ENCODE measurements at places on chromosomes 7 and 10.

- no peak for DNase-seq
Measured at GRCh38 chr7:91993976-91994375, 53.3 kb downstream of the AKAP9 start.

DNA sequence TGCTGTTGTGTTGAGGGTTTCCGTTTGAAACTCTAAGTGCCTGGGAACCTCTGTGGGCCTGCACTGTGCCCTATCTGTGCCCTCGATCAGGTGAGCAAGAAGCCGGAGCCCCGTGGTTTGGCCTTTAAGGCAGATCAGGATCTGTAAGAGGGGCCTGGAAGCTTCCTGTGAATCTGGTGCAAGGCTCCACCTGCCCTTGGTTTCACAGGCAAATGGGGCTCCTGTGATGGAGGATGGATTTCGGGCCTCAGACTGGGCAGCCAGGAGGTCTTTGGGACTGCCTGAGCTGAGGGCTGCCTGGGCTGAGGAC is 21.6 kb downstream of the SCART1 start:
- DNase-seq: no peak

GRCh38 chr10:23174074-23174976 is 17.8 kb upstream of the PTF1A start:
- DNase-seq: no peak

DNA sequence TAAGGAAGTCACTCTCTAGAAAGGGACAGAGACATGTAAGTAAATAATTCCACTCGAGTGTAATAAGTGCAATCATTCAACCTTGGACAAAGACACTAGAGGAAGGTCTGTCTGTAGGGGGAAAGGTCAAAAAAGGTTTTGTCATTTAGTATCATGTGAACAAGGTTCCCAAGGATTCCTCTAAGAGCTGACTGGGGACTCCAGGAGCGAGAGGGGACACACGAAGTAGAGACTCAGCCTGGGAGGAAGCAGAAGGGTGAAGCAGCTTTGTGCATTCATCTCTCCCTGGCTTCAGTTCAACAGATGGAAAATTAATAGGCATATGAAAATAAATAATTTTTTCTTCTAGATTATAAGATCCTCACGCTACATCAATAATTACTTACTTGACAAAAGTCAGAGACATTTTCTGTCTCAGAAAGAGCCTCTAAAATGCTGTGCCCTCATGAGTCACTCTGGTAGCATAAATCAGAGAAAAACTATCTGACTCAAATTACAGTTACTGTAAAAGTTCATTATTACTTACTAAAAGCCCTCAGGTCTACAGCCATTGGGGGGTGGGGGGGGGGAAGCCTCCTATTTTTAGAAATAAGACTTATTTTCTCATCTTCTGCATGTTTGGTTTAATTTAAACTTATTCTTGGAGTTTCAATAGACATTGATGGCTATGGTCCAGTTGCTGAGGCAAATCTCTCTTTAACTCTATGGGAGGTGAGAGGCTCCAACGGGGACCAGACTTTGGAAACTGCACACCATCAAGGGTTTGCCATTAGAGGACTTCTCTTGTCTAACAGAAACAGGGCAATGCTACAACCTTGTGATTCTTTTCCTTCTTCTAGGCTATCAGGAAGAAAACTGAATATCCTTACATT is 275.1 kb upstream of the KLF14 start:
- no peak for DNase-seq

DNA sequence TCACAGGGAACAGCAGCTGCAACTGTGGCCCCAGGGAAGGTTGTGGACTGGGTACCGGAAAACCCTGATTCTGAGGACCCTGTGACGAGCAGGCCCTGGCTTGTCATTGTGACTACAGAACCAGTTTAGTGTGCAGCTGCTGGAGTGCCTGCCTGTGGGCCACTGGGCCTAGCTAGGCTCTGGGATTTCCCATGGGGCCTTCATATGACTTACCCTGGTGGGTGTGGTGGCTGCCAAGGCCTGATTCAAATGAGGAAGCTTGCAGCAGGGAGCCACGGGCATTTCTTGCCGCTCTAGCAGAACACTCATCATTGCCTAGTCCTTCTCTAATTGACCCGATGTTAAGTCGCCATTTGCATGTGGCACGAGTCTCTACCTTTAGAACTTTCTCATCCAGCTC is 14.7 kb upstream of the CAMK2G start:
- no peak for DNase-seq

DNA sequence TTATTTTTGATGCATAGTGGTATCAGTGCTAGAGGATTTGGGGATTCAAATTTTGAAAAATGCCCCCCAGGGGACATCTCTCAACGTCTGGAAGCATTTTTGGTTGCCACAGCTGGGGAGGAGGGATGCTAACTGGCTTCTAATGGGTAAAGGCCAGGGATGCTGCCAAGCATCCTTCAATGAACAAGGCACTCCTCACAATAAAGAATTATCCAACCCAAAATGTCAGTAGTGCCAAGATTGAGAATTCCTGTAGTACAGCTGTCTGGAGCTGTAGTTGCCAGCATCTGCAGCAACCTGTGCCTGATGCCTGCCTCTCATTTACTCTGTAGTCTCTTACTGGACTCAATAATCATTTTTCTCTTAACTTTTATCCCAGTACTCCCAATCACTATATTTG is 53.5 kb downstream of the SEPTIN7 start:
- no peak for DNase-seq

- DNase-seq: no peak
Measured at GRCh38 chr10:75012471-75012870, 99.0 kb upstream of the SAMD8 start.

DNA sequence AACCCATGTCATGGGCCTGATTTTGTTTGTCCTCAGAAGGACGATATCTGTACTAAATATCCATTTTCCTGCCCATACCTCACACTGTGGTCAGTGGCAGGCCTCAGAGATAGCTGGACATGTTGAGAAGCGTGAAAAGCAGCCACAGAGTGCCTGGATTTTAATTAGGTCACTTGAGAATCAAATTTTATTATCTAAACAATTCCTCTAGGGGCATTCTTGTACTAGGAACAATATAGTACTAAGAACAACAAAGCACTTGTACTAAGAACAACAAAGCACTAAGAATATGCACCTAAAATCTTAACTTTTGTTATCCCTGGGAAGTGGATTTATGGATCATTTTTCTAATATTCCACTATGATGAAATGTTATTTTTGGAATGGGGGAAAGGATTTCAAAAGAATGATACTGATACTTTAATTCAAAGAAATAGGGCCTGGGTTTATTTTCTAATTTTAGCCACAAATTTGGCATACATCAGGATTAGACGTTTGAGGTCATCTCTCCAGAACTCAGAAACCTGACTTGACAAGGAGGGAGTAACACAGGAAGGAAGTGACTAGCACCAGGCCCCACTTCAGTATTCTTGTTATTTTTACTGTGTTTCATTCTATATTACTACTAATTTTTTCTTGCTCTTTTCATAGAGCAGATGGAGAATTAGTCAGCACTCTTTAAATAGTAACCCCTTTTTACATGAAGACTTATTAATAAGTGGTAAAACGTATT is 112.2 kb downstream of the EXOC4 start:
- no peak for DNase-seq

- no peak for DNase-seq
Measured at GRCh38 chr10:104326991-104327610, 11.2 kb downstream of the ITPRIP start.

DNA sequence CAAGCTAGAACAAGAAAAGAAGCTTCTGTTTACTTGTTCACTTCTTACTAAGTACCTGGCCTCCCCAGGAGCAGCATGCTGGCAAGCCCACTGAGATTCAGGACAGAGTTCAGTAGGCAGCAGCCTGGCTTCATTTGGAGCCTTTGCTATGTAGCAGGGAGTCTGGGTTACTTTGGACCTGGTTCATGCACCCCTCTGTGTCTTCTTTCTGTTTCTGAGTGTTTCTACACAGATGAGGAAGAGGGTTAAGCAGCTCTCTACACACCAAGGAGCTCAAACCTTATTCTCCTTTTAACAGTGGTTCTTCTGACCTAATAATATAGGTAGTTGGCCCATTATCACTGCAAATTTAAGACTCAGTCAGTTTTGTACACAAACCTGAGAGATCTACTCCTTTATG is 152.9 kb downstream of the ARID5B start:
- no peak for DNase-seq

- no peak for DNase-seq
Measured at GRCh38 chr7:94513565-94513860, 3.9 kb downstream of the CASD1 start.

- no peak for DNase-seq
Measured at GRCh38 chr10:132482090-132482800, 55.3 kb upstream of the INPP5A start.

GRCh38 chr10:50511492-50512213 is 112.1 kb downstream of the SGMS1 start:
- no peak for DNase-seq

DNA sequence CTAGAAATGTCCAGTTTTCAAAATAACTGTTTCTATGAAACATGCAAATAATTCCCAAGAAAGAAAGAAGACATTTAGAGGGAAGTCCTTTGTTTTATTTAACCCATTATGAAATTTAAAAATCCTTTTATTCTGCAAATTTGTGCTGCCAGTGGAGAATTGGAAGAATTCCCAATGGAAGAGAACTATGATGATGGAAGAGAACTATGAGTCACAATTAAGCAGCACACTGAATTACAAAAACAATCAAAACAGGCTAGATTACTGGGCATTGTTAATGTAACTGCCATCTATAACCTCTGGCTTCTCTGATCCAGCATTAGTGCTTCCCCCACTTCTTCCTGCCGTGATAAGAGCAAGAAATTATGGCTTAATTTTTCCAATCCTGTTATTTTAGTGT is 126.2 kb upstream of the FEZF1 start:
- DNase-seq: no peak

DNA sequence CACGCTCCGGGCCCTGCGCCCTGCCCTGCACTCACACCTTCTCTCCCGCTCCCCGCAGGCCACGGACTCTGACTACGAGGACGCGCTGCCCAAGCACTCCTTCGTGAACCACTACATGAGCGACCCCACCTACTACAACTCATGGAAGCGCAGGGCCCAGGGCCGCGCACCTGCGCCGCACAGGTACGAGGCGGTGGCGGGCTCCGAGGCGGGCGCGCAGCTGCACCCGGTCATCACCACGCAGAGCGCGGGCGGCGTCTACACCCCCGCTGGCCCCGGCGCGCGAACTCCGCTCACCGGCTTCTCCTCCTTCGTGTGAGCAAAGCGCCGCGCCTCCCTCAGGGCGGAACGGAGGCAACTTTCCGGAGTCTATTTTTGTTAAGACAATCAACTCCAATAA is 417.0 kb upstream of the FOXK1 start:
- no peak for DNase-seq

DNA sequence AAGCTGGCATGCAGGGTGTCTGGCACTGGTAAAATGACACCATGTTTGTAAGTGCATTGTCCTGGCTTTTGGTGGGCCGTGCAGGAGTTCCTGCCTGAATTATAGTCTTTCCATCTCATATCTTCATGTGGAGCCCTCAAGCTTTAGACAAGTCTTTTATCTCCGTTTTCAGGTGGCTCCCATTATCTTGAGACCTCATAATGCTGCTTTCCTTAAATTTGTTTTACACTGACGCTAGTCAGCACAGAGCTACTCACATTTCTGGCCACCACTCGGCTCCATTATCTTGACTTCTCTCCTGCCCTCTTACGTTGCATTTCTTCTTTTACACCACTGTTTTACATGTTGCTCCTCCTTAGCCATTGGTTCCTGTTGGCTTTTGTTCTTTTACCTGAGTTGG is 37.2 kb downstream of the LRRC4 start:
- no peak for DNase-seq

- DNase-seq: no peak
Measured at GRCh38 chr10:35797187-35797586, 155.1 kb upstream of the FZD8 start.

DNA sequence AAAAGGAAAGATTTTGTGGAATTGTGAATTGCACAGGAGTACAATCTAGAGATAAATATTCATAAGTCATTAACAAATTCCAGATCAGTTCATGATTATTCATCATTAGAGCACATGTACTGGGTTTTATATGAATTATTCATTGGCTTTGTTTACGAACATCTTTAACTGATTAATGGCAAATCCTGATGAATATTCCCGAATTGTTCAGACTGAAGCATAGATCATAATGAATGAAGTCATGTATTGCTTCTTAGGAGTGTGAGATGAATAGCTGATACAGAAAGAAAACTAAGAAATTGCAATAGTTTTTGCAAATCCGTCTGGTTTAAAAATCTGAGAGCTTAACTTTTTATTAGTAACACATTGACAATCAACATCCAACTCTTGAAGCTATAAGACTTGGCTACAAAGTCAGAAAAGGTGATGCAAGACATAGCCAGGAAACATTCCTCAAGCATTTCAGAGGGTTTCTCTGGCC is 183.6 kb upstream of the DGKB start:
- DNase-seq: no peak

DNA sequence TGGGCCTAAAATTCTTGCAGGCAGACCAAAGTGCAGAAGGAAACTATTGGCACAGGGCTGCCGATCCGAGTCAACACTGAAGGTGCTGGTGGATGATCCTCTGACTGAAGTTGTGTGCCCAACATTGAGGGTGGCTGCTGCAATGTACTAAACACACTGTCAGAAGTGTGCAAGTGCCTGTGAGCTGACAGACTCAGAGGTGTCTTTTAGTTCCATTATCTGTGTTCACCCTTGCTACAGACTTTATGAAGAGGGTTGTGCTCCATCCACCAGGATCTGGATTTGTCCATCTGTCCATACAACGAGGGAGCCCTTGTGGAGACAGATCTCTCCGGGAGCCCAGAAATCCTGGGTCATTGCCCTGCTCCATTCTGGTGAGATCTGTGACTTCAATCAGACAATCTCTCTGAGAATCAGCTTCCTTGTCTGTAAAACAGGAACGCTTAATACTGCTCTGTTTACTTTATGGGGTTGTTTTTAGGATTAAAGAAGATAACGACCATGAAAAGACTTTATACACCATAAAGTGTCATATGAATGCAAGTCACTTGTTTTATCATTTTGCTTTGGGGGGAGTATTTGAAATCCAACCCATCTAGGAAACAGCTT is 9.5 kb upstream of the TRPV6 start:
- DNase-seq: no peak

DNA sequence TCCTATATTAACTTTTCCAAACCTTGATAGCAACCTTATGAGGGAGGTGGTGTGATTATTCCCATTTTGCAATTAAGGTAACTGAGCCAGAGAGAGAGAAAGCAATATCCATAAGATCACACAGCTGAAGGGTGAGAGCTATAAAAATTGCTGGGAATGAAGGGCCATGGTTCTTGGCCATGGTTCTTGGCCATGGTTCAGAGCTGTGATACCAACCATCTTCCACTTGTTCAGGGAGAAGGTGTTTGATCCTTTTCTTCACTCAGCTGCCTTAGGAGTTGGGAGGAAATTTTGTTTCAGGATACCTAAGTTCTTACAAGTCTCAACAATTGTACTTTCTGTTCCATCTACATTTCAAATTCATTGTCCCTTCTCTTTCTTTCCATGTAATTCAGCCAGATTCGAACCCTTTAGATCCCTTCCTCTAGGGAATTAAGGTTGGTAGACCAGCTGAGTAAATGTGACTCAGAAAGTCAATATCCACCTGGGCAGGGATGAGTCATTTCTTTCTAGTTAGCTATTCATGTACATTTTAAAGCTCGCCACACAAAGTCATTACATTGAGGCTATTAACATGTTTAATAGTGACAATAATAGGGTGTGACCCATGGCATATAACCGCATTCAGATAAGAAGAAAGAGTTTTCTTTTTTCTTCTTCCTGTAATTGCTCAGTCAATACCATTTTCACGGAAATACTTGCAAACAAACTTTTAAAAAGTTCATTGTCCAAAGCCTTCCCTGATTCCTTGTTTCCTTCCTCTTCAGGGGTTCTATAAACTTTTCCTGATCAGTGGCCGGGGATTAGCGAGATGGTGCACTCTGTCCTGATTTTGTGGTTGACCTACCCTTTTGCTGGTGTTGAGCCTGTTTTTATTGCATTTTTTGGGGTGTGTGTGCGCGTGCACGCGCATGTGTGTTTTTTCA is 143.4 kb downstream of the TCF7L2 start:
- DNase-seq: no peak
